Adrenal gland (tissue), 19 donors: ENCODE measurements at places on chromosomes 6 and 20. TPM values are rescaled to one million over a fixed set of nuclear protein-coding genes. Genes with fewer than 3 reads are reported as not detected.

GRCh38 chr6:163122365-163122764, 292.2 kb upstream of the QKI start:
- H3K4me1 ChIP-seq, result no peaks in the 10 kb centered on the region
- H3K27me3 ChIP-seq, result no peaks in the 10 kb centered on the region
- no peak overlapping the region for H3K4me3 ChIP-seq

GRCh38 chr6:170132561-170132991, 158.3 kb downstream of the DLL1 start:
- H3K4me3 ChIP-seq, result no peak overlapping the region
- H3K27ac ChIP-seq, result no peak overlapping the region
- no peaks in the 10 kb centered on the region for H3K36me3 ChIP-seq
- peak; percentile 4 for DNase-seq
- H3K4me1 ChIP-seq, result no peaks in the 10 kb centered on the region

Gene CUTA
- 282 TPM for total RNA-seq

DNA sequence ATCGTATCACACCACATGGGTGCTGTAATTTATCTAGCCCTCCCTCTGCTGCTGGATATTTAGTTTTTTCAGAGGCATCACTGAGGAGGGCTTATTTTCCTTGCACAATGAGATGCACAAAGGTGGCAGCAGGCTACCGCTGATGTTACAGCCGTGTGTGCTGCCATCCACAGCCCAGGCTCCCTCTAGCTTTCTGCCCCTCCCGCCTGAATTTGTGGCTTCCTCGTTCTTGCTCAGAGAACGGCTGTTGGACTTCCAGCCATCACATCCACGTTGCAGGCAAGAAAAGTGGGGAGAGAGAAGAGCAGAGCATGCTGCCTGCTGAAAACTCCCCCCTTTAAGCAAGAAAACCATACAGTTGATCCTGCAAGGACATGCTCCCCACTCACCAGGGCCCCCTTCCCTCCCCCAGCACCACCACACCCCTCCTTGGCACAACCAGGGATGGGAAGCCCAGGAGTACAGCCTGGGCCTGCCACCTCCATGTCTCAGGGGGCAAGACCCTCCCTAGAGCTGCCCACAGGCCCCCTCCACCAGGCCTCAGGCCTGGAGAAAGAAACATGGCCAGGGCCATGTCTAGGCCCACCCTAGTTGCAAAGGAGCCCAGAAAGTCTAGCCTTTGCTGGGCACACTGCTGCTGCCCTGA, 102.6 kb downstream of the MRPL14 start:
- H3K27ac ChIP-seq, result no peak overlapping the region
- H3K36me3 ChIP-seq, result no peaks in the 10 kb centered on the region
- H3K4me3 ChIP-seq, result no peak overlapping the region
- H3K27me3 ChIP-seq, result no peaks in the 10 kb centered on the region

DNA sequence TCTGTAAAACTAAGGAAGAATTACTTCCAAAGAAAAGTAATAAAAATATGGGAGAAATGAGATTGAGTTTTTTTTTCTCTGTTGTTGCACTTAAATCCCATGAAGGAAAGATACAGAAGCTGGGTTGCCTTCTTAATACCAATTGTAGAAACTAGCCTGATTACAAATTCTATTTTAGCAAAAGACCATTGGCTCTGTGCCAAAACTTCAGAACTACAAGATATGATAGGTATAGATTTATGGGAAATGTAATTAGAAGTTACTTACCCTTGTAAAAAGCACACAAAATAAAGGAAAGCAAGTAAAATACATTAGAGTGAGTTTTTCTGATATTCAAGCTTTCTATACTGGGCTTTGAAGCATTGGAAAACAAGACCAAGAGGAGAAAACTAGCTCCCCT, 73.5 kb upstream of the SCGN start:
- no peak overlapping the region for H3K27ac ChIP-seq
- H3K4me1 ChIP-seq, result peaks cover 23% of the 10 kb centered on the region
- H3K36me3 ChIP-seq, result no peaks in the 10 kb centered on the region
- no peak for DNase-seq

Gene VSX1
- total RNA-seq, result 0.65 TPM

DNA sequence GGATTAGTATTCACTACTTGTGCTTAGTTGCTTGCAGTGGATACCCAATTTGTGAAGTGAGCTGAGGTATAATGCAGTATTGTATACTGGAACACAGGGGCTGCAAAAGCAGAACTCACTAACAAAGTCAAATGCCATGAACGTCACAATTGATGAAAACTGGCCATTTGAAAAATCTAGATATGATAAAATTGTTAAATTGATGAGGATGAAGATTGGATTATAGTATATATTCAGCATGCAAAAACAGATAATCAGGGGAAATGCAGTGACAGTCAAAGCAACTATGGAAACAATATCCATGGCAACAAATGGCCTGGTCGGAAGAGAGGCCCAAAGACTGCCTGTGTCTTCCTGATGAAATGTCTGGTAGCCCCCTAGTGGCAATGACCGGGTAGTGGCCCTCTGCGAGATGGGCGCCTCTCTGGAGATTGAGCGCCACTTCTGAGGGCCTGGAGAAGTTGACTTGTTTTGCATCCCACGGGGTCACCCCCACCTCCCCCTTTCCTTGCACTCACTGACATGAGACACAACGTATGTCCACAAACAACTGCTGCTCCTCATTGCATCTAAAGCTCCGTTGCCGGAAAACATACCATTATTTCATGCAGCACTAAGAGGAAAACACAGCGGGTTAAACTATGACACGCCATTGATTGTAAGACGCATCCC, 43.6 kb downstream of the C6orf15 start:
- H3K4me1 ChIP-seq, result peaks cover 10% of the 10 kb centered on the region
- no peaks in the 10 kb centered on the region for H3K27me3 ChIP-seq
- no peak overlapping the region for H3K27ac ChIP-seq
- H3K36me3 ChIP-seq, result no peaks in the 10 kb centered on the region
- no peak overlapping the region for H3K4me3 ChIP-seq

Gene NKAIN2
- total RNA-seq, result under 0.01 TPM

Gene LAMA5
- total RNA-seq, result 94.9 TPM

GRCh38 chr6:91710342-91710741, 1123.5 kb upstream of the MAP3K7 start:
- H3K4me1 ChIP-seq, result no peaks in the 10 kb centered on the region
- no peaks in the 10 kb centered on the region for H3K36me3 ChIP-seq
- no peaks in the 10 kb centered on the region for H3K27me3 ChIP-seq
- DNase-seq, result no peak

- no peak overlapping the region for H3K4me3 ChIP-seq
- no peak overlapping the region for H3K27ac ChIP-seq
- no peaks in the 10 kb centered on the region for H3K27me3 ChIP-seq
- no peak for DNase-seq
Measured at GRCh38 chr6:113466526-113466925, 390.6 kb upstream of the MARCKS start.

Gene GSTA2
- total RNA-seq, result 1.1 TPM

DNA sequence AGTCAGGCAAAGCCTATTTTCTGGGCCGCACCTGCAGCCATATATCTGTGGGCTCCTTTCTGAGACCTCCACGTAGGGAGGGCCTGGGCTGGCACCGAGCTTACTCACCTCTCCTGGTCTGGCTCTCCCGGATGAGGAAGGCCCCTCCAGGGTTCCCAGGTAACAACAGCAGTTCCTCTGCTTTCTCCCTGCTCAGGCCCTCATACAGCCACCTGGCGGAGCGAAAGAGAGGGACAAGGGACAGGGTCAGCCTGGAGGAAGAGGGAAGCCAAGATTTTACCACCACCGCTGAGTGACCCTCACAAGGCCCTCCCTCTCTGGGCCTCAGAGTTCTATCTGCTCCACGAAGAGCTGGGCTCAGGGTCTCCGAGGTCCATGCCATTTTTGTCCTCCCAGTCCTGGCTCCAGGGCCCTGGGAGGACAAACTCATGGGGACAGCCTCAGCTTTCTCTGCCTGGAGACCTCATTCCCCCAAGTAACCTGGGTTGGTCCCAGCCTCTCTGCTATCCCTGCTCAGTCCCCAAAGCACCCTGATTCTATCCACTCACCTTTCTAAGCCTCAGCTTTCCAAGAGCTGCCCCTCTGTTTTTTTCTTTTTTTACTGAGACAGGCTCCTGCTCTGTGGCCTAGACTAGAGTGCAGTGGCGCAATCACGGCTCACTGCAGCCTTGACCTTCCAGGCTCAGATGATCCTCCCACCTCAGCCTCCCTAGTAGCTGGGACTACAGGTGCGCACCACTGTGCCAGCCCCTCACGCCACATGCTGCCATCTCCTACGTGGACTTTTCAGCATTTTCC, 13.3 kb downstream of the SLA2 start:
- no peaks in the 10 kb centered on the region for H3K36me3 ChIP-seq
- H3K4me3 ChIP-seq, result no peak overlapping the region
- H3K27me3 ChIP-seq, result no peaks in the 10 kb centered on the region
- no peak for DNase-seq

DNA sequence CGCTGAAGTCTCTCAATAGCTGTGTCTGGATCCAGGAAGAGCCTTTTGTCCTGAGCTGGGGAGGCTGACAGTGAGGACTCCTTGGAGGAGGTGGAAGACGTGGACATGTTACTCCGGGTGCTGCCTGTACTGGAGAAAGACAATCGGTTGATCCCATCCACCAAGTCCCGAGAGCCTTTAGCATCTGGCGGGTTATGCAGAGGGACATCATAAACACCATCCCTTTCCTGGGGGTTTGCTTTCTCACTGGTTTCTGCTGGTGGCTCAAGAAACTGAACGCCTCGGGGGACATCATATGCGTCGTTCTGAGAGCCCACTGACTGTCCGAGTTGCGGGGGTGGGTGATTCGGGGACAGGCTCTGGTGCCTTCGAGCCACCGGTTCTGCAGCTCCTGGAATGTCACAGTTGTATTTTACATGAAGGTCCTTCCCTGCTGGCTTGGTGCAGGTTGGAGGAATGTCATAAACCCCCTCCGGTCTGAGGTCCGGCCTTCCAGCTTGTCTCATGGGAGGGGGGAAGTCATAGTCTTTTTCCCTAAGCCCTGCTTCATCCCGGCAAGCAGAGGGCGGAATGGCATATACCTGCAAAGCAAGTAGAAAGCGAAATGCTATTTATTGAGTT, 41.7 kb downstream of the NEDD9 start:
- no peak overlapping the region for H3K27ac ChIP-seq
- no peak for DNase-seq
- H3K36me3 ChIP-seq, result peaks cover 36% of the 10 kb centered on the region
- no peak overlapping the region for H3K4me3 ChIP-seq

GRCh38 chr20:10077081-10077471, 42.3 kb downstream of the ANKEF1 start:
- no peak overlapping the region for H3K4me3 ChIP-seq
- DNase-seq, result no peak
- peaks cover 2% of the 10 kb centered on the region for H3K27me3 ChIP-seq
- no peaks in the 10 kb centered on the region for H3K4me1 ChIP-seq
- H3K27ac ChIP-seq, result no peak overlapping the region
- H3K36me3 ChIP-seq, result no peaks in the 10 kb centered on the region

Gene SIRPB1
- 8.4 TPM for total RNA-seq

DNA sequence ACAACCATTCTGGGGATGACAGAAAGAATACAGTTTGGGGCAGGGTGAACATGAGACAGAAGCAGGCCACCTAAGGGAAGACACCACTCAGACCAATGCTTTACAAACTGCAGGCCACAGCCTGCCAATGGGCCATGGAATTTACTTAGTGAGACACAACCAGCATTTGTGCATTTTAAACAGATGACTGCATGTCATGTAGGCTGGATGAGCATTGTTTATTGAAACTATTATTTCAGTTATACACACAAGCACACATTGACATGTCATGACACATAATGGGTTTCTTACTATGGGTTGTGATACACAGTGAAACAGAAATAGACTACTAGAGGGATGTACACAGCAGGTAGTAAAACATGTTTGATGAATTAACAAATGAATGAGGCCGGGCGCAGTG, 8.0 kb downstream of the PGM3 start:
- no peaks in the 10 kb centered on the region for H3K27me3 ChIP-seq
- no peak overlapping the region for H3K27ac ChIP-seq
- H3K4me1 ChIP-seq, result no peaks in the 10 kb centered on the region

Gene FOXS1
- total RNA-seq, result 3.5 TPM

Gene LTA
- 1.4 TPM for total RNA-seq

DNA sequence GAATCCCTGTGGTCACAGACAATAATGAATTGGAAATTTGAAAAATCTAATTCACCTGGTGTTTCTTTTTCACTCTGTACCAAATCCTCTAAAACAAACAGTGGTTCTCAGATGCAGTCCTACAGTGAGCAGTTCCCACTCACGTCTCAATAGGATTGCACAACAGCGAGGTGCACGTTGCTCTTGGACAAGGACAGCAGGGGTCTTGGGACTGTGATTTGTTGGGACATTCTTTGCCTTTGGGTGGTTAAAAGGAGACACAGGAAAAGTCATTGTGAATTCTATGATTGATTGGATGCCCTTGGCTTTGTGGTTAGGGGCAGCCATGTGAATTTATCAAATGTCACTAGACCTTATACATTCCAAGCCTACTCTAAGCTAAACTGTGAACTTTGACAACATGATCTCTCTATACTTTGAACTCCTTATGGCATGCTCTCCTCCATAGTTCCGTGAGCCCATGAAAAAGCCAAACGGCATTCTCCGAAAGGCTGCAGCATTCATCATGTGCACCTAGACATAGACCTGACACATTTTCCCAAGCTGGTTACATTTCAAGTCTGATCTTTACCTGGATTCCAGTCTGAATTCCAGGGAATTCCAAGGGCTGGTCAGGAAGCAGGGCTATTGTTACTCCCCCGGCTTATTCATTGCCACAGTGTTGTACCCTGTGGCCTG, 647 bp downstream of the UNC93A start:
- no peak for DNase-seq
- H3K4me1 ChIP-seq, result no peaks in the 10 kb centered on the region
- H3K36me3 ChIP-seq, result no peaks in the 10 kb centered on the region
- no peak overlapping the region for H3K4me3 ChIP-seq

DNA sequence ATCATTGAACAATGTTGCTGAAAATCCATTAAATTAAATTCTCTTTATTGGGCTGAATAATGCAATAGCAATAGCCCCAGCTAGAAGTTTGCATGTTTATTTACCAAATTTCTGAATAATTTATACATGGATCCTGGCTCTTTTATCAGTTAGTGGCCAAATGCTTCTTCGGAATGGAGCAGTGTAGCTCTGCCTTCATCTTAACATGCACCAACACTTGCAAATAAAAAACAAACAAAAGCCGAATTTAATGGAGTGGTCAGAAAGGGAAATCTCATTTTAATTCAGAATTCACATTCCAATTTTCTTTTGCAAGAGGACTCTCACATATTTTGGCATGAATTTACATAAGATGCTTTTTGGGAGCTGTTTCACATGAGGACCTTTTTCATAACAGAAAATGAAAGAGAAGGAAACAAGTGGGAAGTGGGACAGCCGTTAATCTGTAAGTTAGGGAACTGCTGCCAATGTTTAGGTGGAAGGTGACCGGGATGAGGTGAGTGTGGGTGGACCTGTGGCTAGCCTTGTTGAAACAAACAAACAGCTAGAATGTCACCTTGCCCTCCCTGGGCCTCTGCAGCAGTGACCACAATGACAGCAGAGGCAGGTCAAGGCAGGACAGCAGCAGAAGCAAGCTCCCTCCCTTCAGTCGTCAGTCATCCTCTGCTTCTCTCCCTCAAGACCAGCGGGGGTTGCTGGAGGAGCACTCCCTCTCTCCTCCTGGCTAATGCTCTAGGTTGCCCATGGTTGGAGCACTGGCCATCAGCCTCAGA, 73.2 kb downstream of the INSM1 start:
- H3K4me1 ChIP-seq, result no peaks in the 10 kb centered on the region
- H3K4me3 ChIP-seq, result no peak overlapping the region
- DNase-seq, result no peak
- no peak overlapping the region for H3K27ac ChIP-seq
- H3K36me3 ChIP-seq, result no peaks in the 10 kb centered on the region
- no peaks in the 10 kb centered on the region for H3K27me3 ChIP-seq

Gene PRICKLE4
- total RNA-seq, result 3.7 TPM

Gene TINAG
- total RNA-seq, result not detected
